ENCODE measurements at places on chromosomes 2 and 18.

DNA sequence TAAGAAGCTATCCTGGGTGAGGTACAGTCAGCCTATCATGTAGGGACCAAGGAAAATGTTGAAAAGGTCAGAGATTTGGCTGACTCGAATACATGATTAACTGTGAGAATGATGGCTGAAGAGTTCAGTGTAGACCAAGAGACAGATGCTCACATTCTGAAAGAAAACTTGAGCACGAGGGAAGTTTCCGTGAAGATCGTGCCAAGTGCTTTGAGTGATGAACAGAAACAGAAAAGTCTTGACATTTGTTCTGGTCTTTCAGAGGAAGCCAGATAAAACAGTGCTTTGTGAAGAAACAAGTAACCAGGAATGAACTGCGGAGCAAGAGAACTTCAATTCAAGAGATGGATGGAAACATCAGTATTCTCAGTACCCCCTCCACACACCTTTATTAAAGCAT lies 500.3 kb upstream of the SMIM21 start:
- no peak for DNase-seq

DNA sequence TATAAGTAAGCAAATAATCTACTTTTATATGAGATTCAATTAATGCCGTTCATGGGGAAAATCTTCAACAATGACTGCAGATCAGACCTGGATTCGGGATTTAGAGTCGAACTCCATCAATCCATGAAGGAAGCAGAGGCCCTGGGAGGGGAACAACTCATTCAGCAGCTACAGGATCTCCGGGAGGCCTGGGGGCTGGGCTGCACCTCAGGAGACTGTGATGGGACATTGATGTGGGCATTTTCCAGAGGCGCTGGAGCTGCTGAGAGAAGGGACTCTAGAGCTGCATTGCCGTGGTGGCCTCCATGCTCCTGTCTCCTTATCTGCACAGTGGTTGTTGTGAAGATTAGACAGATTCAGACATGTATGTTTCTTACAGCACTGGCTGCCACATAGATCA lies 76.9 kb downstream of the MYT1L start:
- DNase-seq = no peak

DNA sequence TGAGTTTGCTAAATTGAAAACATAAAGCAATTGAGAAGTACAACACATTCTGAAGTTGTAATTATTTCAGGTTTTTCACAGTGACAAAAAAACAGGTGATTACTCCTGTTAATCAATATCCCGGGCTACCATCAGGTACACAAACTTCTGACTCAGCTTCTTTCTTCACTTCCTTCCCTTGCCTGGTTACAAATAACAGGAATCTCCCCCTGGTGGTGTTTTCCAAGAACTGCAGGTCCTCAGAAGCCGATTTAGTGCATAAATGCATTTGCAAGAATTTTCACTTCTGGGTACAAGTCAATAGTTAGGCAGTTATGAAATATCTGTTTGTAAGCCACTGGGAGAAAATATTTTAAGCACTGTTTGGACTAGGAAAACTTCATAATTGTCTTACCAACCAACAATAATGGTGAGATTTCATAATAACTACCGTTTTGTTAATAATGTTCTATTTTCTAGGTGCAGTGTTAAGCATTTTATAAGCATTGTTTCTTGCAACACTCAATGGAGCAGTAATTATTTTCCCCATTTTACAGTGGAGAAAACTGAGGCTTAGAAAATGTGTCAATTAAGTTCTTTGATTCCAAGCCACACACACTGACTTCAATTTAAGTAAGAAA lies 12.4 kb upstream of the GMCL1 start:
- DNase-seq = peak; percentile 85

GRCh38 chr2:98180456-98180855 lies 93.5 kb downstream of the VWA3B start:
- peak; percentile 7 for DNase-seq

GRCh38 chr2:161555826-161556225 lies 68.4 kb upstream of the SLC4A10 start:
- peak; percentile 6 for DNase-seq

GRCh38 chr18:57806201-57806977 lies 3.3 kb upstream of the ATP8B1 start:
- DNase-seq = peak; percentile 8

DNA sequence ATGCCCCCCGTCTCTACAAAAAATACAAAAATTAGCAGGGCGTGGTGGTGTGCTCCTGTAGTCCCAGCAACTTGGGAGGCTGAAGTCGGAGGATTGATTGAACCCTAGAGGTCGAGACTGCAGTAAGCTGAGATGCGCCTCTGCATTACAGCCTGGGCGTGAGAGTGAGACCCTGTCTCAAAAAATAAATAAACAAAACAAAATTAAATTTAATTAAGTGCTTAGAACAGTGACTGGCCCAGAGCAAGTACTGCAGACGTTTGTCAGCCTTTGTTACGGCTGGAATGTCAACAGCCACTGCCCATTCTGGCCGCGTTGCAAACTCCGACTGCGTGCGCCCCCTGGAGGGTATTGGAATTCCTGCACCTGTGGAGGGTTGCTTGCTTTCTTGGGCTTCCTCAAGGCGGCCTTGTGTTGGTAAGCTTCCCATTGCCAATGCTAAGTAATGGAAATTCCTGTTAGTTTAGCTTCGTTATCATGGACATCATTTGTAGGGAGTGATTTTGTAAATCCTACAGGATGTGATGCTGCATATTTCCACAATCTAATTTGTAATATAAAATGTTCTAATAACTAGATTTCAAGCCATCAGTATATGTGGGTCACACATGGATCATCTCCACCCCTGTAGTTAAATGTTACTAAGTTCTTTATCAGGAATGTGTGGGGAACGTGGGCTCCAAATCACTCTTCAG lies 15.9 kb upstream of the ATP6V1B1 start:
- peak; percentile 60 for DNase-seq
